ENCODE measurements at places on chromosomes 7 and 10.

DNA sequence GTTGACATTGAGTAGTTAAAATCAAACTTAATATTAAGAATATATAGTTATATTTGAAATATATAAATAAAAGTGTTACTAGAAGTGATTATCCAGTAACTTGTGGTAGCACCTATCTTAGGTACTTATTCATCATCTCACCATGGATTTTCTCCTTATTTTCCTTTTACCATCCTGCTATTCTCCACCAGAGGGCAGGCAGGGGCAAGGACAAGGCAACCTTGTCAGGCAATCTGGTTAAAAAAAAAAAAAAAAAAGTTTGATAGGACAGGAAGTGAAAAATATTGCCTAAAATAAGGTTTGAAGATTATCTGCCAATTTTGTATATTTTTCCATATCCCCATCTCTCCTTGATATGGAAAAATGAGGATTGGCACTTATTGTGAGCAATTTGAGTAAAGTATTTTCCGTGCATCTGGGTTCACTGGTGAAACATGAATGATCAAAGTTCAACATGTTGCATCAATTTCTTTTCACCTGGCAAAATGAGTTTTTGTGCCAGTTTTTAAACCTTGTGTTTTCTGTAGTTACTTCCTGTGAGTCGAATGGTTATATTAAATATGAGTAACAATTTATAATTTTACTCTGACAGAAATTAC, 256.7 kb downstream of the AGMO start:
- DNase-seq: no peak

DNA sequence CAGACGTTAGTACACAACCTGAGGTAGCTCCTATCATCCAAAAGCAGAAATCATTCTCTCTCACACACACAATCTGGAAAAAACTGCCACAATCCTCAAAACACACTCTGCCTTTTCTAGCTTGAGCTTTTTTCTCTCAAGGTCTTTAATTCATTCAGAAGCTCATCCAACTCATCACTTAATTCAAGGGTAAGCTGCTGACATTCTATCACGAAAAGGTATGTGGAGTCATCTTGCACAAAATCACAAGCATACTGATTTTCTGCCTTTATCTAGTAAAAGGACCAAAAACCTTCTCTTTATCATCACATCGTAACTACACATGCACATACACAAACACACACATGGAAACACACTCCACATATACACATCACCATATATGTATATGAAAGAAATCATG, 32.0 kb downstream of the DOCK4 start:
- DNase-seq: no peak

GRCh38 chr10:111158595-111158994, 81.8 kb downstream of the ADRA2A start:
- no peak for DNase-seq

- no peak for DNase-seq
These were observed 615.7 kb upstream of the NRP1 start for GRCh38 chr10:33950206-33950605.

Measured in stimulated activated CD8-positive, alpha-beta memory T cell treated with anti-CD3 and anti-CD28 coated beads, Interleukin-2, amount 100 ng/mL, for 1 hour (primary cell).